ENCODE measurements at places on chromosomes 3 and 15.

DNA sequence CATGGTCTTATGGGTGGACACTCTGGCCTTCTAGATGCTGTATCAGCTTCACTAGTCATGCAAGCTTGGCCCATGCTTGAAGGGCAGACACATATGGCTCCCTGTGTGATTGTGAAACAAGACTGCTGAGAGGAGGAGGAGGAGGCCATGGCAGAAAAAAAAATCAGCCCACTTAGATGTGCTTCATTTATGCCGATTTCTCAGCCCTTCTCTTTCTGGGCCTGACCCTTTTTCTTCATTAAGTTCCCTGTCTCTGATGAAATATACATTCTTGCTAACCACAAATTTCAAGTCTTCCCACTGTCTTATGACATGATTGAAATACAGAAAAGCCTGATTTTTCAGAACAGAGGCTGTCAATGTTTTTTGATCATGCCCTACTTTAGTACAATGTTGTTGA, 213.0 kb upstream of the FEZF2 start:
- no peak for DNase-seq

DNA sequence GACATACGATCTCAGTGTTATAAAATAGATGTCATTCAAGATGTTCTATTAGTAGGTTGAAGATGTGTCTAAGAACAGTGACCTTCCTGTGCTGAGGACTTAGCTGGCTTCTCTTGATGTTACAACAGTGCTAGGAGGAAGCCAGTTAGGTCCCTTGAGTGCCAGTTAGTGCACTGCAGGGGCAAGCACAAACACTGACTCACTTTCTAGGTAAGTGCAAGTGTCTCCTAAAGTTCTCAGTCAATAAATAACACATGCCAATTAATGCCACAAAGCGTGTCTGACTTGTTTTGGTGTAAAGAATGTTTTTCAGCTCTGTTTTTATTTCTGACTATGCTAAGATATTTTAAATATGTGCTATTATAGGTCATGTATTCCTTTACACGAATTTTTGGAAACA, 211.8 kb downstream of the NAALADL2 start:
- no peak for DNase-seq

DNA sequence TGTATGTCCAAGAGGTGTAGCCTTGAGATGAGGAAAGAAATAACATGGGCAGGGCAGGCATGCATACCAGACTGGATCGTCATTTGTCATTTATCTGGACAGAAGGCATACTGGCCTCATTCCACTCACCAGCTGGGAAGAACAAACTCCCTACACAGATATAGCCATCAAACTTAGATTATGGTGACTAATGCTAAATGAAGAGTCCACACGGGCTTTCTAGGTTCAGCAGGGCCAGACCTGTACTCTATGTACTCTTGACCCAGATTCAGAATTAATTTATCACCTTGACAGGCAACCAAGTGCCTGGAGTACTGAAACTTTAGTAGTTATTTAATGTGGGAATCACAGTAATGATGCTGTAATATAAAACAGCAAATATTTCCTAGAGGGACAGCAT, 164.3 kb upstream of the IL12A start:
- no peak for DNase-seq

DNA sequence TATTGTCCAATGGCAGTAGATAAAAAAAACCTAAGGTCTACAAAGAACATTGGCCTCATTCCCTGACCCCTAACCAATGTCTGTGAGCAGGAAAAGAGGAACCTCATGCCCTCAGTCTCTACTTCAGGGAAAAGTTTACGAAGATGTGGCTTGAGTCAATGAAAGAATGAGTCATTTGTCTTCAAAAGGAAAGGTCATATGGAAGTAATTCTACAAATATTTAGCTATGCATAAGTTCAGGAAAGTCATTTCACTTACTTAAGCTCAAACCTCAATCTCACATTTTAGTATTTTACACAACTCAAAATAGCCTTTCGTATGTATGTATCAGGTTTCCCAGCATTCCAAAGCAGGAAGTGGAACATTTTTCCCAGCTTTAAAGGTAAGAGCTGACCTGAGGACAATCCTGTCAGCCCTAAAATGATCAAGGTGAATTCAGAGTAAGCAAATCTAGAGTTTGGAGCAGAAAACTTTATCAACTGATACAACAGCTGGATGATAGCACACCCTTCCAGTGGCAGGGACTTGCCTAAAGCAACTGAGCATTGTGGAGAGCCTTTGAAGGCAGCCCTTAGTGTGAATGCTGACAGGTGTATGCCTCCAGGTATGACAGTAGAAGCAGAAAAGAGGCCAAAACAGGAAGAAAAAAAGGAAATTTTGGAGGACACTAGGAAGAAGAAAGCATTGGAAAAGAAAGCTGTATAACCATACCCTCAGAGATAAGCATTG, 53.9 kb upstream of the ACKR4 start:
- DNase-seq = peak; percentile 27

GRCh38 chr15:72229076-72229946, 1.7 kb downstream of the PKM start:
- DNase-seq = no peak

DNA sequence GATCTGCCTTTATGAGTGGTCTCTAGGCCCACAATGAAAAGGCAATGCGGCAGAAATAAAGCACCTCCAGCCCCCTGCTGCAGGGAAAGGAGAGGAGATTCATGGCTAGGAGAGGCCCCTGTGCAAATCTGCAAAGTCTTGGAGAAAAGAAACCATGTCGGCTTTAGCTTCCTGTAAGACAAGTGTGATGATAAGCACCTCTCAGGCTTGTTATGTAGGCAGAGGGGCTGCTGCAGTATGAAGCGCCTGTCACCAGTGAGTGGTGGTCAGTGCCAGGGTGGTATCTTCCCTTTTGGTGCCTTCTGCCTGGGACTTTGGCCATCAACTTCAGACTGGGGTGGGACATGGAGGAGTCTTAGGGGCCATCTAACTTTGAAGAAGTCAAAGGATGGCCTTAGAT, 59.2 kb upstream of the ARHGEF3 start:
- DNase-seq = no peak

- no peak for DNase-seq
Measured at GRCh38 chr3:135007607-135008006, 212.5 kb downstream of the EPHB1 start.

GRCh38 chr3:5238545-5238944, 51.0 kb downstream of the EDEM1 start:
- no peak for DNase-seq

GRCh38 chr15:55977231-55977630, 16.2 kb downstream of the NEDD4 start:
- DNase-seq = no peak

DNA sequence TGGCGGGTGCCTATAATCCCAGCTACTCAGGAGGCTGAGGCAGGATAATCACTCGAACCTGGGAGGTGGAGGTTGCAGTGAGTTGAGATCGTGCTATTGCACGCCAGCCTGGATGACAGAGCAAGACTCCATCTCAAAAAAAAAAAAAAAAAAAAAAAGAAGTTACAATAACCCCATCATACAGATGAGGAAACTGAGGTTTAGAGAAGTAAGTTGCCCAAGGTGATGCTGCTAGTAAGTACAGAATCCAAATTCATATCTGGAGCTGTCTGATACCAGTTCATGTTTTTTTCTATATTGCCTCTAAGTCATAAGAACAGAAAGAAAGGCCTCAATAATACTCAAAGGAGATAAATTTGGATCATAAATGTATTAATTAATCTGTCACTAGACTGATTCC, 40.6 kb downstream of the MCF2L2 start:
- no peak for DNase-seq

- no peak for DNase-seq
Measured at GRCh38 chr3:113148284-113148683, 63.1 kb upstream of the BOC start.

GRCh38 chr3:178384321-178385230, 151.7 kb upstream of the KCNMB2 start:
- no peak for DNase-seq

- DNase-seq = peak; percentile 71
Measured at GRCh38 chr3:190064112-190064511, 56.6 kb downstream of the P3H2 start.

DNA sequence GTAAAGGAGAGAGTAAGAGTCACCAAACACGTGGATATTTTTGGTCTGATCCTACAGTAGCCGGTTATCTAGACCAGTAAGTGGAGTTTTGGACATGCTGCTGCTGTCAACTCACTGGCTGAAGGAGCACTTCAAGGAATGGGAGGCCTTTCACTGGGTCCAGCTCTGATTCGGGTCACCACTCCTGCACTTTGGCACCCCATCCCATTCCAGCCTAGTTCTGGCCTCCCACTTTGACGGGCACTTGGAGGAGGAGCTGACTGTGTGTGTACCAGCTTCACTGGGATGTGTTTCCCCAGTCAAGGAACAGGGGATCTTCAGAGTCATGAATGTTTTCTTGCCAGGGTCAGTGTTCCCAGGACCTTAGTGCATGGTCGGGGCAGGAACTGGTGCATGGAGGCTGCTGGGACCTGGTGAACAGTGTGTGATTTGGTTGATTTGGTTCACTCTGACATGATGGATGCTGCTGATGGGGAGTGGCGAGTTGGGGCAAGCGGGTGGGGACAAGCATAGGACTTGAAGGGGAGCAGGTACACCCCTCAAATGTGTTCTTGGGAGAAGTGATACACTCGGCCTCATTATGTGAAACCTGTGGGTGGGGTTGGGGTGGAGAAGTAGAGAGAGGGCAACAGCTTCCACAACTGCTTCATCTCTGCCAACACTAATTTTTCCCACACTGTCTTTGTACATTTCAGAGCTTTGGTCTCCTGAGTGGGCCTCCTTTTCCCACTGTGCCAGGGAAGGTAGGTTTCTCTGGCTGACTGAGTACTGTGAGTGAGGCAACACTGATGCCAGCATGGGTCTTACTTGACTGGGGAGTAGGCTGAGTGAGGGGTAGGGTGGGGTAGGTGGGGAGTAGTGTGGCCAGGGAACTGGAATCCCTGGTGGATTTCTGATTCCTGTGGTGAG, 64.0 kb downstream of the RGMA start:
- no peak for DNase-seq

- no peak for DNase-seq
Measured at GRCh38 chr3:129605203-129605921, 1.1 kb downstream of the PLXND1 start.

- DNase-seq = no peak
Measured at GRCh38 chr15:39801641-39802309, 19.1 kb upstream of the FSIP1 start.

DNA sequence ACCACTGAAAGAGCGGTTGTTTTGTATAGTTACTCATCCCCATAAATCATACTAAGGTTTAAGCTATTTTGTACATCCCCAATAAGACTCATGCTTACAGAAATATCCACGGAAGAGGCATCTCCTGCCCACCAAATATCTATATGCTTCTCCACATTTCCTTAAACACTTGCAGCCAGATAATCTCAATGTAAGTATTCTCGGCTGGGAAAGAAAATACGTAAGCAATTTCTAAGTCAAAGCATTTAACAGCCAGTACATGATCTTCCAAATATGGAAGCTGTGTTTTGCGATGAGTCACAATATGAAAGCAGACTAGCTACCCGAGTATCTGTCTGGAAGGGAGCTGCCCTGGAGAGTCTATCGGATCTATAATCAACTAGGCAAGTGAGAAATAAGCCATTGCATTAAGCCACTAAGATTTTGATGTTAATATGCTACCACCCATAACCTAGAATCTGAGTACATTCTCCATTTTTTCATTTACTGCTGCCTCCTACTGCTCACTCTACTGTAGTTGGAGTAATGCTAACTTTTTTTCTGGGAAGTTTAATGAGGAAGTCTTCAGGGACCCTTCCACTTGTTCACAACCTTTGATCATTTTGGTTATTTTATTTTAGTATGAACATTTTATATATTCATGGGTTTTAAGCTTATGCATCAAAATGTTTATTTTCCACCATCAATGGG, 26.9 kb upstream of the ZMAT3 start:
- DNase-seq = no peak

- no peak for DNase-seq
Measured at GRCh38 chr15:58165661-58166060, 27.5 kb downstream of the AQP9 start.

DNA sequence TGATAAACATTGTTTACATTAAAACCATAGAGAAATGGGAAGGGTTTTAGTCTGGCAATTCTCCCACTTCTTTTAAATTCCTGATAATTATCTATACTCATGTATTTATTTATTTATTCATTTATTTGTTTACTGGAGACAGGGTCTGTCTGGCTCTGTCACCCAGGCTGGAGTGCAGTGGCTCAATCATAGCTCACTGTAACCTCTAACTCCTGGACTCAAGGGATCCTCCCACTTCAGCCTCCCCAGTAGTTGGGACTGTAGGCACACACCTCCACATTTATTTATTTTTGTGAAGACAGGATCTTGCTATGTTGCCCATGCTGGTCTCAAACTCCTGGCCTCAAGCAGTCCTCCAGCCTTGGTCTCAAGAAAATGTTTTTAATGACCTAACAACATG, 2.5 kb upstream of the AEN start:
- no peak for DNase-seq

DNA sequence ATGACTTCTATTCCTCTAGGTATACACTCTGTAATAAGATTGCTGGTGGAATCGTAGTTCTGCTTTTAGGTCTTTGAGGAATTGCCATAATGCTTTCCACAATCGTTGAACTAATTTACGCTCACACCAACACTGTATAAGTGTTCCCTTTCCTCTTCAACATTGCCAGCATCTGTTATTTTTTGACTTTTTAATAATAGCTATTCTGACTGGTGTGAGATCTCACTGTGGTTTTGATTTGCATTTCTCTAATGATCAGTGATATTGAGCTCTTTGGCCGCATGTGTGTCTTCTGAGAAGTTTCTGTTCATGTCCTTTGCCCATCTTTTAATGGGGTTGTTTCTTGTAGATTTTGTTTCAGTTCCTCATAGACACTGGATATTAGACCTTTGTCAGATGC, 12.8 kb downstream of the NXPE3 start:
- no peak for DNase-seq

GRCh38 chr3:58529516-58530353, 7.3 kb downstream of the ACOX2 start:
- DNase-seq = no peak

DNA sequence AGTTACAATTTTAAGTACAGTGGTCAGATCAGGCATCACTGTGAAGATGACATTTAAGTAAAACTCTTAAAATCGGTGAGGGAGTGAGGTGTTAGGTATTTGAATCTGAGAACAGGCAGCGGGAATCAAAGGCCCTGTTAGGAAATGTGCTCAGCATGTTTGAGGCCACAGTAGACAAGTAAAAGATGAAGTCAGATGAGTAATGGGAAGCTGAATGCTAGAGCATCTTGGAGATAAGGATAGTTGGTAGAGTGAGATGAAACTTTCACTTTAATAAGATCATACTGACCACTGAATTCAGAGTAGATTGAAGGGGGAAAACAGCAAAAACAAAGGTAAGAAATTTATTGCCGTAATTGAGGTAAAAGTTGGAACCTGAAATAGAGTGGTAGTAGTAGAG, 61.6 kb downstream of the DCBLD2 start:
- no peak for DNase-seq

DNA sequence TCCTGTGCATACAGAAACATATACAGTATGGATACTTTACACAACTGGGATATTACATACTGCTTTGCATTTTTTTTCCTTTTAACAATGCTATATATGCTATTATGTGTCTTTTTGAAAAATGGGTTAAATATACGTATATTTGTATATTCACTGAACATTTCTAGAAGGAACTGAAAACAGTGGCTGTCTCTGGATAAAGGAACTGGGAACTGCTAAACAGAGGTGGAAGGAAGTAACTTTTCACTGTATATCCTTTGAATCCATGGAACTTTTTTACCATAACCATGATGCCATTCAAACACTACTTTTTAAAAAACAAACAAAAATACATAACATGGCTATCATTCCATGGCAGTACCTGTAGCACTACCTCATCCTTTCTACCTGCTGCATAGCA, 1.8 kb downstream of the MTFMT start:
- no peak for DNase-seq

Measured in epithelial cell of proximal tubule (primary cell).